ENCODE measurements at places on chromosomes 6 and 20.

- no peak for DNase-seq
These were observed 30.9 kb downstream of the TOX2 start for GRCh38 chr20:43945391-43946205.

DNA sequence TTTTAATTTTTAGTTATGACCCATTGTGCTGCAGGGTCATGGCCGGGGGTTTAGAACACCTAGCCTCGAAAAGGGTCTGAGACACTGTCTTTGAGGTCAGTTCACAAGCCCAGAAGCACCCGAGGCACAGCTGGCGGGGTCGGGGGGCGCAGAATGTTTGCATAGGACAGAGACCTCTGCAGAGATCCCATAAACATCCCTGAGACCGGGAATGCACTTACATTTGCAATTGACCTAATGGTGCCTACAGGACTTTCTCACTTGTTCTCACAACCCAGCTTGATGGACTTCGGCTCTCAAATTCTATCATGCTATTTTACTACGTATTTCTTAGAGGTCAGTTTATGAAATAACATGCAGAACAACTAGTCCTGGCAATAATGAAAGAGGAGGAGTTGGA, 33.5 kb upstream of the FOXC1 start:
- DNase-seq = no peak

- DNase-seq = no peak
These were observed 1.4 kb upstream of the BTN3A1 start for GRCh38 chr6:26400626-26401025.

- DNase-seq = no peak
These were observed 36.1 kb upstream of the PNRC1 start for GRCh38 chr6:89044328-89045010.

GRCh38 chr20:64102647-64103354, 4.6 kb downstream of the NPBWR2 start:
- DNase-seq = no peak

DNA sequence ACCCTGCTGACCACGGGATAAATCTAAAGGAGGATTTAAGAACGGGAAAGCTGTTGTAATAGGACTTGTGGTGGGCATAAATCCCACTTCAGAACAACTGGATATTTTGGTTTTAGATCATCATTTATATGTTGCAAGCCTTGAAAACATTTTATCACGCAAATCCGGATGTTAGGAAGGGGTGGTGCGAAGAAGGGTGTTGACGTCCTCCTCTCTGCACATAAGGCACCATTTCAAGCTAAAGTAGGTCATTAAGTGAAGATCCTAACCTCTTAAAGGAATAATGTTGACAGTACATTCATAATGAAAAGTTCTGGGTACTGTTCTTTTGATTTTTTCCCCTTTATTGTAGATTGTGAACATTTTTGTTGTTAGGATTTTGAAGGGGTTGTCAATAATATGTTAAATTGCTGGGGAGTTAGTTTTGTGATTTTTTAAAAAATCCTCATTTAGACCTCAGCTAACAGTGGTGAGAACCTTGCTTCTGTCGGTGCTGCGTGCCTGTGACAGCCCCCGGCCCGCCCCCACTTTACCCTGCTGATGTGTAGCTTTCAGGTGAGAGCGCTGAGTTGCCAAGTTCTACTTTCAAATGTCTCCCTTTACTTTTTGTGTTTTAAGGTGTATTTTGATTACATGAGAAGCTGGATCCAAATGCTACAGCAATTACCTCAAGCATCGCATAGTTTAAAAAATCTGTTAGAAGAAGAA, 88.8 kb downstream of the MAP3K4 start:
- DNase-seq = no peak

GRCh38 chr6:108565893-108566292, 5.2 kb downstream of the FOXO3 start:
- peak; percentile 74 for DNase-seq

DNA sequence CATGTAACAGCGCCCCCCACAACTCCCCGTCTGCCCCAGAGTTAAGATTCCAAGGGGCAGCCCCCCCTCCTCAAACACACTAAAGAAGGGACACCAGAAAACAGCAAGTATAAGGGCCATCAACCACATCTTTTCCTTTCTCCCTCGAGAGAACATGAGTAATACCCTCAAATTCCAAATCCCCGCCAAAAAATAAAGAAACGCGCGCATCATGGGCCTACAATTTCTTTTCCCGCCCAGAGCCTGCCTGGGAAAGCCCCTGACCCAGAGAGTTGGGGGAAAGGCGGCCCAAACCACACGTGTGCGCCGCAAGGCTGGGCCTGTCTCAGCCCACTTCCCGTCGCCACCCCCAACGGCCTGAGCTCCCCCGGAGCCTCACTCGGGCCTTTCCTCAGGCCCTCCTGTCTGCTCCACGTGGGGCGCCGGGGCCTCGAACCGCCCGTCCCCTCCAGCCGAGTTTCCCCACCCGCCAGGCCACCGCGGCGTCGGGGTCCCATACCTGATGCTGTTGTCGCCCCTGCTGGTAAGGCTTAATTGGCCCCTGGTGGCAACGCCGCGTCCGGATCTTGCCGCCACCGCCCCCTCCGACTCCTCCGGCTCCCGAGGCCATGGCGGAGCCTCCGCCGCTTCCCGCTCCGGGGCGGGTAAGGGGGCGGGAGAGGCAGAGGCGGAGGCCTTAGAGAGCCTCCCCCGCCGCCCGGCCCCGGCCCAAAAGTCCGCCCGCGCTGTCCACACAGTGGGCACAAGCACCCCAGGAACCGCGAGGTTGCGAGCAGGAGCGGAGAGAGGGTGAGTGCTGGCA, 746 bp downstream of the NUP153 start:
- DNase-seq = peak; percentile 81

DNA sequence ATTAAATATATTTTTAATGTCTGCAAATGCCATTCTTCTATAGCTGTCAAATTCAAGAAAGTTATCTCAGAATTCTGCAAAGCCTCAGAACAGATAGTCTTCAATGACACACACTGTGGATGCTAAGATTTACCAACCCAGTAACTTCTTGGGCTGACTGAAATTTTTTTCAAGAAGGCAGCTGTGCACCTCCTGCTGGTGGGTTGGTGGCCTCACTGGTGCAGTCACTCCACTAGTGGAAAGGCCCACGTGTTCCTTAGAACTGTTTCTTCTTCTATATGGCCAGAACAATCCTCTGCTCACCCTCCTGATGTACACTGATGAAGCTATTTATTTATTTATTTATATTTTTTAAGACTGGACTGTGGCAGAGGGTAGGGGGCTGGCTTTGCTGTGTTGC, 28.1 kb upstream of the MTCL3 start:
- no peak for DNase-seq

DNA sequence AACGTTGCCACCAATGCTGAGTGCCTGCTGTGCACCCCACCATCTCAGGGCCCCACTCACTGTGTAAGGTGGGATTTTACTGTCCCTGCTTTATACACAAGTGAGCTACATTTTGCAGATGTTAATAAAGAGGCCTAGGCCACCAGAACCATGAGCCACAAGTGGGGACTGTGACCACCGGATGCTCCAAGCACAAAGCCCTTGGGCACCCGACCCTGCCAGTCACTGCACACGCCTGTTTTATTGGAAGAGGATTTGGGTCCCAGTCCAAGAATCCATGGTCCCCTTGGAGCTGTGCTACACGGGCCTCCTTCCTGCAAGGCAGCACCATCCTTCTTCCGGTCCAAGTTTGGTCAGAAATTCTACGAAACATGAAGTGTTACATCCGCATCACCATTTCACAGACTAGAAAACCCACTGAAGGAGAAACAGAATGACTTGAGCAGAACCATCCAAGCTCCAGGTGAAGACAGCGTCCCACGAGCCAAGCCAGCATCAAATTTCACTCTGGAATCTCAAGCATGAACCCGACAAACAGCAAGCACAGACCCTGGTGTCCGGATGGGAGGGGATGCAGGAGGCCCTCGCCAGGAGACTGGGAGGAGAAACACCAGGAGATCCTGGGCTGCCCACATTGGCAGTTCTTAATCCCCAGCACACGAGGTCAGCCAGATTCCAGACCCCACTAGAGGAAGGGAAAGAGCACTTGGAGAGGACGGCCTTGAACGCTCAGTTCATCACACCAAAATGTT, 226.9 kb downstream of the DLL1 start:
- no peak for DNase-seq

DNA sequence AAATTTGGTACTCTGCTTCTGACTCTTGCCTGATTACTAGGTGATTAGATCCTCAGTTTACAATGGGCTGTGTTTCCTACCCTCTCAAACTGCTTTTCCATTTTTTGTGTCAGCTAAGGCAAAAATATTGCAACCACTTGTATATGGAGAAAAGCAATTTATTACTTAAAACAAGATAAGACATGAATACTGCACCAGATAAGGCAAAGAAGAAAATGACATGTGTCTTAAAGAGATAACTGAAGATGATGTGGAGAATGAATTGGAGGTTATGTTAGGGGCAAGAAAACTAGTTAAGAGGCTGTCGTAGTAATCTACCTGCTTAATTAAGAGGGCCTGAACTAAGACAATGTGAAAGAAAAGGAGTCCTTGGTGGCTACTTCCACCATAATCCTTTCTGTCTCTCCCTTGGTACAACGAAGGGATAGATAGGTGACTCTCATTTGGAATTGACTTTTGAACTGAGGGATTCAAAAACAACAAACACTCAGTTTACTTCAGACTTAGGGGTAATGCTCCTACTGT, 16.3 kb upstream of the REV3L start:
- DNase-seq = no peak

- DNase-seq = no peak
These were observed 11.6 kb downstream of the NOTCH4 start for GRCh38 chr6:32212076-32212760.

DNA sequence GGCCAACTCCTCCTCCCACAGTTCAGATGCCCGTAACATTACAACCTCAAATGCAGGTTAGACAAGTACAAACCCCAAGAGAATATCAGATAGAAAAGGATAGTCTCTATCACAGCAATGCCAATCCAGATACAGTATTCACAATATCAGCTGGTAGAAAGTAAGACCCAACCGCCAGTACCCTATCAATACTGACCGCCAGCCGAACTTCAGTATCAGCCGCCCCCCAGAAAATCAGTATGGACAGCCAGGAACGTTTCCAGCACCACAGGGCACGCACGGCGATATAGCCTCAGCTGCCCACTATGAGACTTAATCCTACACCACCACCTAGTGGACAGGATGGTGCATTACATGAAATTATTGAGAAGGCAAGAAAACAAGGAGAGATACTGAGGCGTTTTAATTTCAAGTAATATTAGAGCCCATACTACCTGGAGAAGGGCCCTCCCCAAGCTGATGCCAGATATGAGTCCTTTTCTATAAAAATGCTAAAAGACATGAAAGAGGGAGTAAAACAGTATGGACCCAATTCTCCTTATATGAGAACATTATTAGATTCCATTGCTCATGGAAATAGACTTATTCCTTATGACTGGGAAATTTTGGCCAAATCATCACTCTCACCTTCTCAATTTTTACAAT, 17.6 kb upstream of the EIF2S2 start:
- DNase-seq = peak; percentile 70

DNA sequence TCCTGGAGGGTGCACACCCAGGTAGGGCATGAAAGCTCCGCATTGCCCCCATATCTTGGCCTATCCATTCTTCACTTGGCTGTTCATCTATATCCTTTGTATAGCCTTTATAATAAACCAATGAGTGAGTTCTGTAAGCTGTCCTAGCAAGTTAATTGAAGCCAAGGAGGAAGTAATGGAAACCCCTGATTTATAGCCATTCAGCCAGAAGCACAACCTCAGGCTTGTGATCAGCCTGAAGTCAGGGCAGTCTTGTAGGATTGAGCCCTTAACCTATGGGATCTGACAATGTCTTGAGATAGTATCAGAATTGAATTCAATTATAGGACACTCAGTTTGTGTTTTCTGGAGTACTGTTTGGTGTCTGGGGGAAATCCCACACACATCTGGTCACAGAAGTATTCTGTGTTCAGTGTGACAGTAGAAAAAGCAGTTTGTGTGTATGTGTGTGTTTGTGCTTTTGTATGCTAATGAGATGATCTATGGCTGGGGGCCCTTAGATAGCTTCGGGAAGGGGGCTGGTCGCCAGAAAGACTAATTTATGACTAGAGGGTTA, 5.7 kb downstream of the NT5E start:
- DNase-seq = no peak

GRCh38 chr20:48381353-48382120, 446.3 kb downstream of the PREX1 start:
- DNase-seq = no peak

- DNase-seq = peak; percentile 93
These were observed 33.7 kb downstream of the RNF146 start for GRCh38 chr6:127300411-127300810.

DNA sequence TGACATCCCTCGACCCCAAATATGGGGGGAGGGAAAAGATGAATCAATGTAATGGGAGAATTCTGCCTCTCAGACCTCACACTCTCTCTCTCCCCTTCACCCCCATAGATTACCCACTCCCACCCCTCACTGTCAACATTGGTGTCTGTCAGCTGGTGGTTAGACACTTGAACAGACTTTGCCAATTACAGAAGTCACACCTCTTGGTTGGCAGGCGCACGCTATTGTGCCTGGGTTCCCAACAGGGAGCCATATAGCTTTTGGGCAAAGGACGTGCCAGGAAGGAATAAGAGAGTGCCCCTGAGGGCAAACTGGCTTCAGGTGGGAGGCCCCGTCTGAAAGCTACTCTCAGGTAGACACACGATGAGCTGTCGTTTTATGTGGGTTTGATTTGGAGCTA, 54.1 kb upstream of the FYN start:
- DNase-seq = no peak

DNA sequence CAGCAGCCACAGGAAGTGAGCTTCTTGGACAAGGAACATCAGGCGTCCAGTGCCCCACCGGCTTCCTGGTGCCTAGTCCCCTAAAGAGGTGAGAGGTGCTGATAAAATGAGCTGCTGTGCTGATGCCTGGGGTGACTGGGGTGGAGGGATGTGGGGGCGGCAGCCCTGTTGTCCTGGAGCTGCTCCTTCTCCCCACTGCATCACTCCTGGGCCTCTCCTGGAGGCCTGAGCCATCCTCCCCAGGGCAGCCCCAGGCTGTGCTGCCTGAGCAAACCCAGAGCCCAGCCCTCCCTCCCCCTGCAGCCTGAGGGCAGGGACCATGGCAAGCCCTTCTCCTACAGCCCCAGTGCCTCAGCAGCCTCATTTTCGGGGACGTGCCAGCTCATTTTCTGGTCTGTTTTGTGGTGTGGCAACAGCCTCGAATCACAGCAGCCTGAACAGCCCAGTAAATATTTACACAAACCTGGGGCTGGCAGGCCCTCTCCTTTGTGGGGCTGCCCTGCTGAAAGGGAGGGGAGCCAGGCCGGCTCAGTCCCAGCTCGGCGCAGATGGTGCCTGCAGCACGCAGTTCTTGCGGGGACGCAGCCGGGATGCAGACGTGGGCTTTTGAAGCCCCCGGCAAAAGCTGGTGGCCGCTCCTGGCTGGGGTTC, 259.9 kb downstream of the DLL1 start:
- no peak for DNase-seq

- DNase-seq = no peak
These were observed 222.4 kb downstream of the UNC5CL start for GRCh38 chr6:40816601-40817000.

- peak; percentile 55 for DNase-seq
These were observed 109.9 kb downstream of the CD2AP start for GRCh38 chr6:47587493-47587892.

DNA sequence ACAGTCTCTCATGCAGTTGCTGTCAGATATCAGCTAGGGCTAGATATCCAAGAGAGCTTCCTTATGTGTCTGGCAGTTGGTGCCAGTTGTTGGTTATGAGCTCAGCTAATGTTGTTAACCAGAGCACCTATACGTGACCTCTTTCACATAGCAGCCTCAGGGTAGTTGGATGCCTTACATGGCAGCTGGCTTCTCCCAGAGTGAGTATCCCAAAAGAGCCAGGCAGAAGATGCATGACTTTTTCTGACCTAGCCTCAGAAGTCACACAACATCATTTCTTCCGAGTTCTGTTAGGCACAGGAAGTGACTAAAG, 175.7 kb downstream of the VEGFA start:
- no peak for DNase-seq

All from fibroblast of skin of right biceps (primary cell).